Subcutaneous adipose tissue (tissue), 4 donors: ENCODE measurements at places on chromosomes 1 and 21. TPM values are rescaled to one million over a fixed set of nuclear protein-coding genes. Genes with fewer than 3 reads are reported as not detected.

RIIAD1 gene
- total RNA-seq, result not detected

NAV1 gene
- total RNA-seq, result 63.5 TPM

PM20D1 gene
- total RNA-seq, result not detected

SPATA45 gene
- total RNA-seq, result not detected

FMO5 gene
- total RNA-seq, result 5.1 TPM

PCNX2 gene
- total RNA-seq, result 19.4 TPM

PLA2G5 gene
- 2.9 TPM for total RNA-seq

OR6F1 gene
- not detected for total RNA-seq

CDC42BPA gene
- 45.4 TPM for total RNA-seq

CHIT1 gene
- 244 TPM for total RNA-seq

ST6GALNAC5 gene
- total RNA-seq, result not detected

PDXK gene
- 261 TPM for total RNA-seq

NCMAP gene
- 0.22 TPM for total RNA-seq

RNU1-1 gene
- total RNA-seq, result under 0.01 TPM

ANKRD65 gene
- total RNA-seq, result 11.2 TPM

GBP3 gene
- total RNA-seq, result 16.3 TPM
